T-helper 2 cell treated with Interferon-gamma antibody and Interleukin-4, amounts not matched to agents 100 ng/mL and 5 ng/mL, for 36 hours (primary cell): ENCODE measurements at places on chromosomes 6 and 20. TPM values are rescaled to one million over a fixed set of nuclear protein-coding genes. Genes with fewer than 3 reads are reported as not detected.

The DUSP22 gene
- total RNA-seq: 26.1 and 26.8 TPM in 2 replicates

The MYT1 gene
- not detected in 2 replicates for total RNA-seq

The HLA-DPA1 gene
- 119 and 125 TPM in 2 replicates for total RNA-seq

The IL20RA gene
- not detected in 2 replicates for total RNA-seq

The CLVS2 gene
- not detected in 2 replicates for total RNA-seq

The CRISP3 gene
- total RNA-seq: not detected in 2 replicates

The PKIB gene
- total RNA-seq: 0.36 and 0.95 TPM in 2 replicates

The LY6G6F gene
- 0.34 TPM in 1 of 2 replicates, not detected in the other for total RNA-seq

The HM13 gene
- total RNA-seq: 189 and 191 TPM in 2 replicates

The CD24 gene
- total RNA-seq: 0.14 and 0.27 TPM in 2 replicates

The FAM83C gene
- not detected in 2 replicates for total RNA-seq

The CDSN gene
- not detected in 2 replicates for total RNA-seq
